ENCODE measurements at places on chromosomes 13 and 19.
A peak's percentile ranks its signal among the peaks of the same experiment; 100 is the strongest.

DNA sequence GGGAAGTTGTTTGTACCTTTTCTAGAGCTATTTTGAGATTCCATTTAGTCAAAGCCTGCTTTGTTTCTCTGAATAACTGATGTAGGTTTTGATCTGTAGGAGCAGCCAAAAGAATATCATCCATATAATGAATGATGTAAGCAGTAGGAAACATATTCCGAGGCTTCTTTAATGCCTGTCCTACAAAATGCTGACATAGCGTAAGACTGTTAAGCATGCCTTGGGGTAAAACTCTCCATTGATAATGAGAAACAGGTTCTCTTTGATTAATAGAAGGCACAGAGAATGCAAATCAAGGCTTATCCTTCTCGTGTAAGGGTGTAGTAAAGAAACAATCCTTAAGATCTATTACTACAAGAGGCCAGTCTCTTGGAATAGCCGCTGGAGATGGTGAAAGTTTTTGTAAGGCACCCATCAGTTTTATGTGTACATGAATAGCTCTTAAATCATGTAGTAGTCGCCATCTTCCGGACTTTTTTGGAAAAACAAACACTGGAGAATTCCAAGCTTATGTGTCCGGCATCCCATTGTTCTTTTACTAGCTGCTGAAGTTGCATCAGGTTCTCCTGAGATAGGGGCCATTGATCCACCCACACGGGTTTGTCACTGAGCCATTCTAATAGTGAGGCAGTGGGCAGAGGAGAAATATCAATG lies 13.5 kb downstream of the FPR3 start:
- no peak for DNase-seq

- DNase-seq: no peak
Observed at GRCh38 chr19:1073956-1074517, 7.1 kb downstream of the ARHGAP45 start.

- DNase-seq: peak; percentile 91
Observed at GRCh38 chr19:12611361-12611699, 610 bp downstream of the ZNF791 start.

DNA sequence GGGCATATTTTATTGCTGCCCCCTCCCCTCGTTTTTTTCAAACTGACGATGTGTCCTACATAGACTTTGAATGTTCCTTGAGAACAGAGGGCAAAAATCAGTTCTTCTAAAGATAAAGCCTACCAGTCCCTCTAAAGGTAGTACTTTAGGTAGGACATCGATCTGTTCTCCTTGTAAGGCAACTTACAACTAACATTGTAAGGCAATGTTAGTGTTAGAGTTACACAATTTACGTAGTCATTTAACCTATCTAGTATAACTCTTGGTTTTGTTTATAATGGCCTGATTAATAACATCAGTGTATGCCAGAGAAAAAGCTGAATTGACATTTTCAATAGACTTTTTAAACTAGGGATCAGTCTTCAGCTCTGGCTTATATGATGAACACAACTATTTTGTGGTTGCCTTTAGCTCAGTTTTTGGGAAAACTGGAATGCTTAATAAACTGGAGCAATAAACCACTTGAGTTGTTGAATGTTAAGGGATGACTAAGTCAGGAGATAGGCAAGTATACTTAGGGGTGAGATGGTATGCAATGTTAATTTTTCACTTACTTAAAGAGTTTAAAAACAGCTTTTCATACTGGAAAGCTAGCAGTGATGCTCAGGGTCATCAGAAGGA lies 2.2 kb downstream of the NDFIP2 start:
- no peak for DNase-seq

DNA sequence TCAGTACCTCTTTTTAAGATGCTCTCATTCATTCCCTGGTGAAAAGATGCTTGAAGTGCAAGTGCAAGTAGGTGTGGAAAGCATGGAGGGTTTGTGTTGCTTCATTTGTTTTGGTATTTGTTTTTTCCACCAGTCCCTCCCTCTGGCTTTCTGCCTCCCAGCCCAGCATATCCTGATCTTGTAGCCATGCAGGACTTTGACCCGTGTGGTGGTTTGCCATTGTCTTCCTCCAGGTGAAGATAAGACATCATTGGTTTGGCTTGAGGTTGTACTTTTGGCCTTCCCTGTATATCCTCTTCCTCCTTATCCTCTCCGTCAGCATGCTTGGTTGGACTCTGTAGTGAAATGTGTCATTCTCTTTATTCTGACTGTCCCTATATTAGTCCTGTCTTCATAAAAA lies 9.1 kb downstream of the SPINT2 start:
- DNase-seq: no peak

- DNase-seq: no peak
Observed at GRCh38 chr13:66509175-66509574, 721.0 kb downstream of the PCDH9 start.

- DNase-seq: peak; percentile 86
Observed at GRCh38 chr13:111115965-111116521, 933 bp downstream of the ARHGEF7 start.

DNA sequence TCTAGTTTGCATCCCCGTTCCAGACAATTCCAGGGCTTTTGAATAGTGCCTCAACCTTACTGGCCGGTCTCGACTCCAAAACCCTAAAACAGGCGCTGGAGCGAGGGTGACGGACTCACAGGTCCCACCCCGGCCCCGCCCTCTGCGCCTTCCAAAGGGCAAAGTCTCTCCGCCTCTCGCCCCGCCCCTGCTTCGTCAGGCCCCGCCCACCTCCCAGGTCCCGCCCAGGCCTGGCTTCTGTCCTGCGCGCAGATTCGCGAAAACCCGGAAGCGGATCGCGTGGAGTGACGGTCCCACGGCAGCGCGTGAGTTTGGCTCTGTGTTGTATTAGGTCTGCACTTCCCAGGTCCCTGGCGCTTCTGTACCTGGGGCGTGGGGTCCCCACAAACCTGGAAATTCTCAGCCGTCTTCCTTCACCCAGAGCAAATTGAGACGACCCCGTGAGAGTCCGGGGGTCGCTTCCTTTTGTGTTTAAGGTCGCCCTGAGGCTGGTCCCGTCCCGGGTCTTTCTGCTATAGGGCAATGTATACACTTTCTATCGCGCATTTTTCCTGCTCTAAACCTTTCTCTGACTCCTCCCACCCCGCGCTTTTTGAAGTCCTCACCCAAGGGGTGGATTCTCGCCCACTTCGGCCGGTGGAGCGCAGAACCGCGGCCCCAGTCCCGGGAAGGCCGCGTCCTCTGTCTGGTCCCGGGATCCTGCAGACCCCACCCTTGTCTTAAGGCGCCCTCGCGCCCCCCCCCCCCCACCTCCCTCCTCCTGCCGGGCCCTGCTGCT lies at the start of gene ZNF813:
TSS of gene ZNF813 (plus strand) at position 249 of the 778 bp plus-strand sequence. CDS start 16,090 bp downstream, outside the sequence.
- peak; percentile 95 for DNase-seq

DNA sequence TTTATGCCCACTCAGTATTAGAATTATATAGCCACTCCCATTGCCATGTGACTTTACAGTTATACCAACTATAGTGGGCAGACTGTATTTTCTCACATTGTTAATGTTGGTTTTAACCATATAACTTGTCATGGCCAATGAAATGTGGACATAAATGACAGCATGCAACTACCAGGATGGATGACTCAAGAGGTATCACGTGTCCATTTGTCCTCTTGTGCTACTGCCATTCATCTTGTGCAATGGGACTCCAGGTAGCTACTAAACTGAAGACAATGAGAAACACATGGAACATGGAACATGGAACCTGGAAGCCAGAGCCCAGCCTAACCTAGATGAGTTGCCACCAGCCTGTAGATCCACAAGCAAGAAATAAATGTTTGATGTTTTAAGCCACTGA lies 242.7 kb upstream of the IPO5 start:
- DNase-seq: no peak

- no peak for DNase-seq
Observed at GRCh38 chr13:76975863-76976262, 16.0 kb upstream of the CLN5 start.

- DNase-seq: no peak
Observed at GRCh38 chr13:25518441-25518840, 146.7 kb downstream of the ATP8A2 start.
